ENCODE measurements at places on chromosomes 3 and 15. TPM values are rescaled to one million over a fixed set of nuclear protein-coding genes. Genes with fewer than 3 reads are reported as not detected.

ADCY5 gene
- 2.7 TPM for total RNA-seq

- DNase-seq: no peak
Observed at GRCh38 chr15:67290319-67290718, 35.7 kb downstream of the IQCH start.

DNA sequence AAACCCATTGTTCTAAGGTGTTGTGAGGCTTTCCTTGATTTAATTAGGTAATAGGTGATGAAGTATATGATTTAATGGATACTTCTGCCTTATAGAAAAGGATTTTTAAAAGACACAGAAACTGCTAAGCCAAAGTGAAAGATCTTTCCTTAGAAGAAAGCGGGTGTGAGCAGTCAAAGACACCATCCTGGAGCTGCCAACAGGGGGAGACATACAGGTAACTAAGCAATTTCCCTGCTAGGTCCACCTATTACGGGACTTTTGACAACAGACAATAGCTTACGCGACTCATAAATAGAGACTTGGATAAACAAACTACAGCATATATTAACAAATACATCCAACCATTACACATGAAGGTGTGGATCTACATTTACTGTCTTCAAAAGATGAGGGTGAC, 669.5 kb downstream of the SQOR start:
- DNase-seq: no peak

DNA sequence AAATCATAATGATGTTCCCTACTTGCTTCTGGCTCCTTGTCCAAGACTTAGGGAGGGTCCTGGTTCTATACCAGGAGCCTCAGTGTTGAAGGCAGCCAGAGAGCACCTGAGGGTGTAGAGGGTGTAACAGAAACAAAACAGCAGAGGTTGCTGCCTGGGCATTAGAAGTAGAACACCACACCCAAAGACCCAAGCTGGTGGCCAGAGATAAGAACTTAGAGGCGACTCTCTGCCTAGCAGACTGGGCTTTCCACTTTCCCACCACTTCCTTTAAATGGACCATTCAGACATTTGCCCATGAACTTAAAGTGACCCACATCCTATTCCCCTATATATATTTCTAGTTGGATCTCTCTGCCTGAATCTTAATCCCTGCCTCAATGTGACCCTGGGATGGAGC, 189.8 kb downstream of the KLF13 start:
- no peak for DNase-seq

COL8A1 gene
- total RNA-seq: 60.5 TPM

DNA sequence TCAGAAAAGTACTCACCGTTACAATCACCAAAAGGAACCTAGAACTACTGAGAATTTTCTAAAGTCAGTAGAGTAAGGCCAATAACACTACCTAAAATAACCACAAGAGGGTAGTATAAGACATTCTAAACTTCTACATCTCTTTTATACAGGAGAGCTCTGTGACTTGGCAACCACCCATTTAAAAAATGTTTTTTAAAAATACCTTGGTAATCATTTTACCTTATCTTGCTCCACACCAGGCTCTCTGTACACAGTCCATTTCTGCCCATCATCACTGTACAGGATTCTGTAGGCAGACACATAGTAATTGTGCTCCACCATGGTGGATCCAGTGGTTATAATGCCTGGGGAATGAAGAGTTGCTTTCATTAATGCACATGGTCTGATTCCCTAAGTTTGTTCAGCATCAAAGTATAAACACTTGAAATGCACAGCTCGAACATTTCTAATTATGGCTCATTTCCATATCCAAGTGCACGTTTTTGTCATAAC, 54.5 kb downstream of the ST3GAL6 start:
- no peak for DNase-seq

CCR8 gene
- not detected for total RNA-seq

DNA sequence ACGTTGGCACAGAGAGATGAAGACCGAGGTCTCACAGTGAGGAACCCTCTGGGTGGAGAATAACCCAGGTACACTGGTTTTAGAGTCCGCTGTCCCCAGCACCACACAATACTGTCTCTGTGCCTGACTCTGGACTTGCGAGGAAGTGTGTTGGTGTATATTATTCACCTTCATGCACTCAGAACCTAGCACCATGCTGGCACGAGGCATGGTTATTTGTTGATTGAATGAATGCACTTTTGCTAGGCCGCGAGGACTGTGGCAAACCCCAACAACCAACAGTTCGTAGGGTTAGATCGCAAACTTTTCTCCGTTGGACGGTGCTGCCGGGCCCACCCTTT, 484 bp upstream of the C3orf52 start:
- DNase-seq: no peak

TGM5 gene
- not detected for total RNA-seq

FBLN2 gene
- 1.1 TPM for total RNA-seq

DNA sequence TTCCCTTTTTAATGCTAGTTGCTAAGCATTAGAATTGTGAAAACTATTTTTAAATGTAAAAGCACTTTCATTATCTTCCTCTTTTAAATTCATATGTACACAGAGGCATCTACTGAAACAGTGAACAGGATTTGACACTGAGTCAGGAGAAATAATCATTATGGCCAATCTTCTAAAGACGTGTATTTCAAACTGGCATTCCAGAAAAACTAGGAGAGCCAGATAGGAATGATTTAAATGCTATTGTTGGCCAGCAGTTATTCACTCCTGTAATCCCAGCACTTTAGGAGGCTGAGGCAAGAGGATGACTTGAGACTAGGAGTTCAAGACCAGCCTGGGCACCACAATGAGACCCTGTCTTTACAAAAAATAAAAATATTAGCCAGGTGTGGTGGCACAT, 67.6 kb upstream of the RAP2B start:
- no peak for DNase-seq

- DNase-seq: no peak
Observed at GRCh38 chr15:92930054-92930621, 30.0 kb downstream of the CHD2 start.

MUC13 gene
- not detected for total RNA-seq

- no peak for DNase-seq
Observed at GRCh38 chr3:150861851-150862250, 43.4 kb downstream of the MINDY4B start.

- no peak for DNase-seq
Observed at GRCh38 chr3:32432045-32432710, 40.5 kb downstream of the CMTM7 start.

Data from epithelial cell of proximal tubule (primary cell).